Keratinocyte (primary cell): ENCODE measurements at places on chromosomes 7 and 10. TPM values are rescaled to one million over a fixed set of nuclear protein-coding genes. Genes with fewer than 3 reads are reported as not detected.

DNA sequence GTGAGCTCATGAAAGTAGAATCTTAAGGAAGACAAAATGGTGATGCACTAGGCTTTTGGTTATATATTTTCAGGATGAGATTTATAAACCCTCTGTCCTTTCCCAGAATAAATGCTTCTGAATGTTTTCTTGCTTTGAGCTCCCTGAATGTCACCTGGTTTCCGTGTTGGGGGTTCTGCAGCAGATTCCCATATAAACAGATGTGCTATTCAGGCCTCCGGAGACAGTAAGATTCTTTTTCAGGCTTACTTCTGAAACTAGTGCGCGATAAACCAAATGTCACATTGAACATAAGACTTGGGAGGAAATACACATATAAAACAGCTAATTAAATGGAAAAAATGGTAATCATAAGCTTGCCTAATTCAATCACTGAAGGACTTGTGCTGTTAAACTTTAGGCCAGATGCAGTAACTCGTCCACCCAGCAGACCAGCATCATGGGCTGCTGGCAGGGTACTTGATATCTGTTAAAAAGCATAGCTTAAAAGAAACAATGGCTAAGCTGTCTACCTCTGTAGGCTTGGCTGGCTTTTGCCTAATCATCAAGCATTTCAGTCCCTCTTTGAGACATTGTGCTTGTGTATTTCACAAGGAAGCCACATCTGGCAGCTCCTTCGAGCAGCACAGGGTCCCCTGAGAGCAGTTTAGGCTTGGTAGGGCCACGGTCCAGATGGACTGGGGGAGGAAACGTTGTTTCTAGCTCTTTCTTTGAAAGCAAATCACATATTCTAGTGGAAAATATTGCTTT lies 281.2 kb upstream of the KIAA1217 start:
- H3K27me3 ChIP-seq, result no peaks in the 10 kb centered on the region
- no peaks in the 10 kb centered on the region for H3K4me1 ChIP-seq
- DNase-seq, result no peak
- H3K27ac ChIP-seq, result no peak overlapping the region

DNA sequence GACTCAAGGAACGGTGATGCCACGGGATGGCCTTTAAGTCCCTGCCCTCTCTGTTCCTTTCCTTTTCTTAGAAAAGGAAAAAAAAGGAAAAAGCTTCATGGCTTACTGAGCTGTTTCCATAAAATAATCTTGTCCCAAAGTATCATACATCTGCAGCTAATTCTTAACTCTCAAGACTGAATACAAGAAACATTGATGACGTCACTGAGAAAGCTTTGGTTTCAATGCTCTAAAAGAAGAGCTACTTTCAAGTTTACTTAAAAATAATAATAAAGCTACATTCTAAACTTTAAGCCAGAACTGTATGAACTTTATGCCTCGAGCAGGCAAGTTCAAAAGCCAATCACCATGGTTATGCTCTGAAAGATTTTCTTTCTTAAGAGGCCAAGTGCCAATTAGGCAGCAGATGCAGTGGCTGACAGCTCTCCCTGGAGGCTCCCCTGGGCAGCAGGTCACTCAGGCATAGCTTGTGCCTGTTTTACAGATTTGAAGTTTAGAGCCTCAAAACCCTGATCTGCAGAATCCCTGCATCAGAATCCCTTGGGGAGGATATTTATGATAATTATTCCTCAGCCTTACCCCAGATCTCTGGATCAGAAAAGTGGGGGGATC lies 165.0 kb downstream of the CHN2 start:
- H3K36me3 ChIP-seq, result no peaks in the 10 kb centered on the region
- H3K27ac ChIP-seq, result no peak overlapping the region
- DNase-seq, result no peak
- peaks cover 9% of the 10 kb centered on the region for H3K4me1 ChIP-seq
- H3K27me3 ChIP-seq, result no peaks in the 10 kb centered on the region
- no peak overlapping the region for H3K4me3 ChIP-seq

DNA sequence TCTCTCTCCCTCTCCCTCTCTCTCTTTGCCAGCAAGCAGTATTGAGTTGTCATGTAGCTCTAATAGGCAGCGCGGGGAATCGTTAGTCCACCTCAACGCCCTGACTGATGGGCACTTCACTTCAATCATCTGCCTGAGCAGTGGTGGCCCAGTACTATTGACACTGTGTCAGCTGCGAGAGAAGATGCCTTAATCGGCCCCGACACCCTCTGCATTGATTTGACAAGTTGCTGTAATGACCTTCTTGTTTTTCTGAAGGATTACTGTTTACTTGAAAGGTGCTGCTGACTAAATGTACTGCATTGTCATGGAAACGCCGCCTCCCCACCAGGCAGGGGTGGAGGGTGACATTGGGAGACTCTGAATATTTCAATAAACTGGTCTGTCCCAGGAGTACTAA lies 913.8 kb downstream of the KCNMA1 start:
- H3K27me3 ChIP-seq, result no peaks in the 10 kb centered on the region
- no peak for DNase-seq
- H3K27ac ChIP-seq, result no peak overlapping the region
- H3K4me3 ChIP-seq, result no peak overlapping the region
- H3K36me3 ChIP-seq, result no peaks in the 10 kb centered on the region

NRCAM gene
- polyA plus RNA-seq, result 4.0 to 5.2 TPM (median 4.3 TPM) in 3 replicates
